ENCODE measurements at places on chromosomes 4 and X.

GRCh38 chr4:122827258-122827878 is 737 bp downstream of the FGF2 start:
- DNase-seq = peak; percentile 26

- no peak for DNase-seq
Measured at GRCh38 chr4:184854673-184855072, 28.9 kb upstream of the ACSL1 start.

GRCh38 chrX:14934423-14934822 is 61.2 kb downstream of the MOSPD2 start:
- no peak for DNase-seq

GRCh38 chrX:8729811-8730210 is 2.1 kb downstream of the ANOS1 start:
- DNase-seq = no peak

DNA sequence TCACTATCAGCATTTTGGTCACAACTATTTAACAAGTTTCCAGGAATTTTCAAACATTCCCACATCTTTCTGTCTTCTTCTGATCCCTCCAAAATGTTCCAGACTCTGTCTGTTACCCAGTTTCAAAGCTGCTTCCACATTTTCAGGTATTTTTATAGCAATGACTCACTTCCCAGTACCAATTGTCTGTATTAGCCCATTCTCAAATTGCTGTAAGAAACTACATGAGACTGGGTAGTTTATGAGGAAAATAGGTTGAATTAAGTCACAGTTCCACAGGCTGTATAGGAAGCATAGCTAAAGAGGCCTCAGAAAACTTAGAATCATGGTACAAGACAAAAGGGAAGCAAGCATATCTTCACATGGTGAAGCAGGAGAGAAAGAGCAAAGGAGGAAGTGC is 475.0 kb upstream of the PCDH7 start:
- DNase-seq = no peak

- DNase-seq = no peak
Measured at GRCh38 chr4:156983366-156983765, 11.8 kb upstream of the PDGFC start.

DNA sequence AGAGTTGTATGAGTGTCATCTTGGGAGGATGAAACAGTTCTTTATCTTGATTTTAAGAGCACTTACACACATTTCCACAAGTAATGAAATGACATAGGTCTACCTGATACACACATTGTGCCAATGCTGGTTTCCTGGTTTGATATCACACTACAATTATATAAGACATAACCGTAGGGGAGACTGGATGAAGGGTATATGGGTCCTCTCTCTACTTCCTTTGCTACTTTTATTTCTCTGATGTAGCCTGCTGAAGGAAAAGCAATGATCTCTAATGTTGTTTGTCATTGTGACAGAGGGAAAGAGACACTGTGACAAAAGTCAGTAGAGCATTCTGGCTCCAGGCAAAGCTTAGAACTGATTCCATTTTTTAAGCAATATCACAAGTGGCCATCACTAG is 238.0 kb downstream of the PDGFC start:
- DNase-seq = no peak

DNA sequence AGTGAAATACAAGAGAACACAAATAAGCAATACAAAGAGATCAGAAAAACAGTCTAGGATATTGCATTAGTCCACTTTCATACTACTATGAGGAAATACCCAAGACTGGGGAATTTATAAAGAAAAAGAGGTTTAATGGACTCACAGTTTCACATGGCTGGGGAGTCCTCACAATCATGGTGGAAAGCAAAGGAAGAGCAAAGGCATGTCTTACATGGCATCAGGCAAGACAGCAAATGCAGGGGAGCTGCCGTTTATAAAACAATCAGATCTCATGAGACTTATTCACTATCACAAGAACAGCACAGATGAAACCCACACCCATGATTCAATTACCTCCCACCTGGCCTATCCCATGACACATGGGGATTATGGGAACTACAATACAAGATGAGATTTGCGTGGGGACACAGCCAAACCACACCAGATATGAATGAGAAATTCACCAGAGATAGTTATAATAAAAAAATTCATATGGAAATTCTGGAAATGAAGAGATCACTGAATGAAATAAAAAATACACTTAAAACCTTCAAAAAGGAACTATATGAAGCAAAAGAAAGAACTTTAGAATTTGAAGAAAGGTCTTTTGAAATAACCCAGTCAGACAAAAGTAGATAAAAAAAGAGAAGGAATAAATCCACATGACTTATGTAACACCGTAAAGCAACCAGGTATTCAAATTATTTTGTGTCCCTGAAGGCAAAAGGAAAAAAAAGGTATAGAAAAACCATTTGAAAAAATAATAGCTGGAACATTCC is 16.2 kb upstream of the NAA11 start:
- no peak for DNase-seq

DNA sequence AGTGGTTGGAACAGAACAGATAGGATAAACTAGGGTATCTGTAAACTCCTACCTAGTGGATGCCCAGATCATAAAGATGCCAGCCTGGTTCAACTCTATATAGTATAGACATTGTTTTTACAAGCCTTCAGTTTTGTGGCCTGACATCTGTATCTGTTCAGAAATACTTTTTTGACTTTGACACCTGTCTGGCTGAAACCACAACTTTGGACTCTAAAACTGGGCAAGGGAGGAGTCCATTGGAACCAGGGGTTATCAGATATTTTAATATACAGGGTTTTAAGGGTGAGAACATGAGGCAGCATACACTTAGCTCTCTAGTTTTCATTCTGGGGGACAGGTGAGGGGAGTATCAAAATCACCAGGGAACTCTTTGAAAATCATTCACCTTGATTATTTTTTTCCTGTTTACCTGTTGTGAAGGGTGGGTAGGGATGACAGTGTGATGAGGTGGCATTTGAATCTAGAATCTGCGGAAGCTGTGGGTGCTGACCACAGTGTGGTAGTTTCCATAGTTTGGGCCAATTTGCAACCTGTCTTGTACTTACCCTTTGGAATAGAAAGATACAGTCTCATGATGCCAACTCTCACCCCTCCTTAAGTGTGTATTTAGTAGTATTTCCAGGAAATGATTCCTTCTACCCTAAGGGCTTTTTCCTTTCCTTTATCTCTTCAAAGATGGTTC is 20.6 kb downstream of the GAB1 start:
- no peak for DNase-seq

DNA sequence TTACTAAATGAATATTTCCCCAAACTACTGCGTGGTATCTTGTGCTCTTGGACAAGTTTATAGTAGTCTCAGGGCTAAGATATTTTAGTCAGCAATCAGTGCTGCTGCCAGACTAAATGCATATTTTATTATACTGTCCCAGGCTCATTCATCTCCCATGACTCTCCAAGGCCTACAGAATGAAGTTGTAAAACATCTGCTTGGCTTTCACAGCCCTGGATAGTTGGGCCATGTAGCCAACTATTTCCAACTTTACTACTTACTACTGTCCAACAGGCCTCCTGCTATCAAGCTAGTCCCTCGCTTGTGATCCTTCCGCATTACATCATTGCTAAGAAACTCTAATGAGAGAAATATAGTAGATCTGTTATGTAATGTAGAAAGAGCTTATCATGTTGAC is 31.4 kb downstream of the MAGEB16 start:
- DNase-seq = no peak

DNA sequence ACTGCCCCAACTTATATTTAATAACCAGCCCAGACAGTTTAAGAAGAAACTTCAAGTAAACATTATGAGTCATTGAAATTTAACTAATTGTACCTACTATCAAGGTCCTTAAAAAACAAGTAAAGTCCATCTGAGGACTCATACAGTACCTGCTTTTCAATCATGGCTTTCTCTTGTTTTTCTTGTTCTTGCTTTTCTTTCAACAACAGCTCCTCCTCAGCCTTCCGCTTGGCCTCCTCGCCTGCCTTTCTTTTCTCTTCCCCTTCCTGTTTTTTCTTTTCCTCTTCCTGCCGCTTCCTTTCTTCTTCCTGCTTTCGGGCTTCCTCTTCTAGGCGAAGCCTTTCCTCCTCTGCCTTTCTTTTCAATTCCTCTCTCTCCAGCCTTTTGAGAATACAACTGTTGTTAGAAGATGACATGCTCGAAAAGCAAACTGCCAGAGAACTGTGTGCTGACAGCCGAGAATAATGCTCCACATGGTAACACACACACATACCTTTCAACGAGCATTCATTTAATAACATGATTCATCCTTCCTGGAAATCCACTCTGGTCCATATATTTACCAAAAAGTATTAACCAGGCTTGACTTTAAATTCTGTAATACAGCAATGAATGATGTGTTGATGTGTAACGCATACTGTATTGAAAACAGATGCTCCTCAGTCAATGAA is 25.2 kb upstream of the BCLAF3 start:
- DNase-seq = no peak

DNA sequence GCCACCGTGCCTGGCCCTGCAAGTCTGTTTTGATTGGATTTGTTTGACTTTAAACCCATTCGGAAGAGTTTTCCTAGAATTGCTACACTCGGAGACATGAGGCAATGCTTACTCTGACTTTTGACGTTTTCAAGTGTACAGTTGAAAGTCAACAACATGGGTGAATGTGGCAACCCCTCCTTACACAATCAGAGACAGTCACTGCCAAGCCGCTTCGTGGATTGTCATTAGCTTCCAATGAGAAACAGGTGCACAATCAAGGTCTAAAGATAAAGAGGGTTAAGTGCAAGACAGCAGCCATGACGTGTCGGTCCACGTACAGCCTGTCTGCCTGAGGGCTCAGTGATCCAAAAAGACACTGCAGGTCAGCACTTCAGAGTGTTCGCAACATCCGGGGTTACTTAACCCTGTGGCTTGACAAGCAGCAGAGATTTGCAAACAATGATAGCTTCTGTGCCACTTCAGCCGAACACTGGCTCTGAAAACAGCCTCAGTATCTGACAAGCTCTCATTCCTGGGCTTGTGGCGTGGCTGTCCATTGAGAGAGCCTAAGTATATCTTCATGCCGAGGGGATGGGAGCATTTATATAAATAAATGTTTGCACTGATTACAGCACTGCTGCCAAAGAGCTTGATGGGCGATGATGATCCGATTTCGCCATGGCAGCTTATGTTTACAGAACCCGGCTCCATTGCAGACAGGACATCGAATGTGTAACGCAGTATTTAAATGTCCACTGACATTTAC is 180.0 kb downstream of the DHRSX start:
- DNase-seq = no peak

DNA sequence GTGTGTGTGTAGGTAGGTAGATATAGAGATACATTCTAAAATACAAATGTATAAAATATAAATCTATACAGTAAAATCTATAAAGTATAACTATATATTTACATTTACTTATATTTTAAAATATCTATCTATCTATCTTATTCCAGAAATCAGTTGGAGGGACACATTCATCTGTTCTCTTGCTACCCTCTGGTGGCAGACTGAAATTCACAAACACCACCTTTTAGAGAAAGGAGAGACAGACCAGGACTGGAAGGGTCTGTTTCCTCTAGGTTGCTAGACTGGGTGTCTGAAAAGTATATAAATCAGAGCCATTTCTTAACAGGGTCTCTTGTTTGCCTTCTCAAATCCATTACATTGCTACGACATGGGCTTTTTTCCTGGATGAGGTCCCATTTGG is 343.0 kb downstream of the OPHN1 start:
- no peak for DNase-seq

GRCh38 chrX:13103188-13103913 is 58.9 kb upstream of the FAM9C start:
- no peak for DNase-seq

DNA sequence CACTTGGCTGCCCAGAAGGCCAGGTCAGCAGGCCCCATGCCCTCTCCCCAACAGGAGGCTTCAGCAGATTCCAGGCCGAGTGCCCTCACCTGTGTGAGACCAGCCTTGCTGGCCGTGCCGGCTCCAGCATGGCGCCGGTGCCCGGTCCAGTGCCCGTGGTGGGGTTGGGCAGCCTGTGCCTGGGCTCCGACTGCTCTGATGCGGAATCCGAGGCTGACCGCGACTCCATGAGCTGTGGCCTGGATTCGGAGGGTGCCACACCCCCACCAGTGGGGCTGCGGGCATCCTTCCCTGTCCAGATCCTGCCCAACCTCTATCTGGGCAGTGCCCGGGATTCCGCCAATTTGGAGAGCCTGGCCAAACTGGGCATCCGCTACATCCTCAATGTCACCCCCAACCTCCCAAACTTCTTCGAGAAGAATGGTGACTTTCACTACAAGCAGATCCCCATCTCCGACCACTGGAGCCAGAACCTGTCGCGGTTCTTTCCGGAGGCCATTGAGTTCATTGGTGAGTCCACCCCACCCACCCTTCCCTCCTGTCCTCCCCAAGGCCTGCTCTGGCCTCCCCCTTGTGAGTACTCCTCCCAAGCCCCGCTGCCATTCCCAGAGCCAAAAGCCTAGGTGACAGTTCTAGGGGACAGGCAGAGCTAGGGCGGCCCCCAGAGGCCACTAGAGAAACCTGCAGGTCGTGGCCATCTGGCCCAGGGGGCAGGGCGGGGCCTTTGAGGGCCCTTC is 2.3 kb downstream of the DUSP9 start:
- no peak for DNase-seq

GRCh38 chr4:17515445-17516407 is 761 bp downstream of the CLRN2 start:
- DNase-seq = no peak

DNA sequence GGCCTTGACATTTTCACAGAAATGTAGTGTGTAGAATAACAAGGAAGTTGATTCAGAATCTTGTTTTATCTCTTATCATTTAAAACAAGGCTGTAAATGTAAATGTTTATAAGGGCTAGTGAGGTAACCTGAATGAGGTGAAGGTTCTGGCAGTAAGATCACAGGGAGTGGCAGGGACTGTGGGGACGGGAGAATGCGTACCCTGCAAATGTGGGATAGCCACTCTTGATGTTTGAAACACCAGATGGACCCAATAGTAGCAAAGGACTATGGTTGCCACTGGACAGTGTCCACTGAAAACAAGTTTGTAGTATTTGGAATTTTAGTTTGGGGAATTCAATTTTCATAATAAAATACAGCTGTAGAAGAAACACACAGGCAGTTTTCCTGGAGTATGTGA is 155.3 kb downstream of the FHIP1A start:
- no peak for DNase-seq

GRCh38 chrX:41333003-41333743 is 789 bp upstream of the DDX3X start:
- peak; percentile 48 for DNase-seq

DNA sequence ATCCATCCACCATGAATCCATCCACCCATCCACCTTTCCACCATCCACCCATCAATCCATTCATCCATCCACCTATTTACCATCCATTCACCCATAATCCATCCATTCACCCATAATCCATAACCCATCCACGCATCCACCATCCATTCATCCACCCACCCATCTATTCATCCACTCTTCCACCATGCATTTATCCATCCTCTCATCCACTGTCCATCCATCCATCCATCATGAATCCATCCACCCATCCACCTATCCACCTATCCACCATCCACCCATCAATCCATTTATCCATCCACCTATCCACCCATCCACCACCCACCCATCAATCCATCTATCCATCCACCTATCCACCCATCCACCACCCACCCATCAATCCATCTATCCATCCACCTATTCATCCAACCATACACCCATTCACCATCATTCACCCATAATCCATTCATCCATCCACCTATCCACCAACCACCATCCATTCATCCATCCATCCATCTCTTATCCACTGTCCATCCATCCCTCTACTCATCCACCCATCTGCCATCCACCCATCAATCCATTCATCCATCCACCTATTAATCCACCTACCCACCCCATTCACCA is 179.7 kb upstream of the PSAPL1 start:
- no peak for DNase-seq
